ENCODE measurements at places on chromosomes 2 and 18. TPM values are rescaled to one million over a fixed set of nuclear protein-coding genes. Genes with fewer than 3 reads are reported as not detected.

The HDHD2 gene
- 41.0 TPM for total RNA-seq

The UNC80 gene
- not detected for total RNA-seq

The CAD gene
- total RNA-seq, result 87.1 TPM

The MYCN gene
- not detected for total RNA-seq

The HOXD9 gene
- total RNA-seq, result not detected

The AGAP1 gene
- total RNA-seq, result 1.4 TPM
